Activated CD4-positive, alpha-beta T cell treated with anti-CD3 and anti-CD28 coated beads for 24 hours (primary cell): ENCODE measurements at places on chromosomes 3 and 15.
A peak's percentile ranks its signal among the peaks of the same experiment; 100 is the strongest.

DNA sequence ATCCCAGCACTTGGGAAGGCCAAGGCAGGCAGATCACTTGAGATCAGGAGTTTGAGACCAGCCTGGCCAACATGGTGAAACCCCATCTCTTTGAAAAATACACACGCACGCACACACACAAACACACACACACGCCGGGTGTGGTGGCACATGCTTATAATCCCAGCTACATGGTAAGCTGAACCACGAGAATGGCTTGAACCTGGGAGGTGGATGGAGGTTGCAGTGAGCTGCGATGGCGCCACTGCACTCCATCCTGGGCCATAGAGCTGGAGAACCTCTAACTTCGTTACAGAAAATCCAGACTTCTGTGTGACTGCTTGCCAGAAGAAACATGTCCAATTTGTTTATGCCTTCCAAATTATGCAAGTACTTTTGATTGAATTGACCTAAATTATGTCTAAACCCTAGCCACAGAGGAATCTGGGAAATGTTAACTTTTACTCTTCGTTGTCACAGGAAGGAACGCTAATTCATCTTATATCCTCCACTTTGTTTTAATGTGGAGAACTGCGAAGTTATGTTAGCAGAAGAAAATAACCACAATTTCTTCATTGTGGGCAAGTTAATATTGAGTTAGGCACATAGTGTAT, 21.7 kb downstream of the TRIM59 start:
- no peak for DNase-seq

DNA sequence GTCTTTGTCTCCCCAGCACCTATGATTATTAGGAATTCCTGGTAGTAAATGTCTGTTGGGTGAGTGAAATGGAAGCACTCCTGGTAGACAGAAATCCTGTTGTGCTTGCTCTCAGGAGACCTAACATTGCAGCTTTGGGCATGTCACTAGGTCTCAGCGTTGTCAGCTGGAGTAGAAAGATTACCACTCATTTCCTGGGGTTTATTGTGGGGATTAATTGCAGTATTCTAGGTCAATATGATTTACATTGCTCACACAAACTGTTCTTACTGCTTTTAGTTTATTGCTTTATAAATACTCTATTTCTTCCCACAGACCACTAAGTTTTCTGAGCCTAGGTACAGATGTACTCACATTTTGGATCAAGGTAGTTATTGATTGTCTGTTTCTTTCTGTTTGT, 5.1 kb downstream of the TSEN2 start:
- DNase-seq = no peak

GRCh38 chr3:197026481-197026866, 3.1 kb downstream of the MELTF start:
- no peak for DNase-seq

- DNase-seq = no peak
Observed at GRCh38 chr15:38247336-38247735, 5.3 kb upstream of the SPRED1 start.

GRCh38 chr3:48423241-48423882, 6.5 kb downstream of the PLXNB1 start:
- DNase-seq = no peak

DNA sequence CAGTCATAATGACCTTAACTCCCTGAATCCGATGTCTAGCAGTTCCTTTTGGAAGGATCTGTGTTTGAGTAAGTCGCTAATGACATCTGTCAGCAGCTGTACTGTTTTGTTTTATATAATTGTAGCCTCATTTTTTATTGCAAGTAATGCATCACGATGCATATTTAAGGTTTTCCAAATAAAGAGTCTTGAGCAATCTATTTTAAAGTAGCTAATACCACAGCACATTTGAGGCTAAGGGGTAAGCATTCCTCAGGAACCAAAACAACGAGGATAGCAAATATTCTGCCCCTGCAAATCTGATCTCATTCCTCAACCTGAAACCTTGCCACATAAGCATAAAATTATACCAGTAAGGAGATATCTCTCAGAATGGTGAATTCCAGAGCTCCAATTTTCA, 98.7 kb downstream of the TBC1D5 start:
- no peak for DNase-seq

- no peak for DNase-seq
Observed at GRCh38 chr3:190620886-190621608, 107.2 kb downstream of the IL1RAP start.

- DNase-seq = no peak
Observed at GRCh38 chr3:73719861-73720260, 95.1 kb upstream of the PDZRN3 start.

- DNase-seq = no peak
Observed at GRCh38 chr3:164460851-164461250, 617.4 kb downstream of the SI start.

GRCh38 chr3:141597931-141598330, 111.1 kb downstream of the RASA2 start:
- DNase-seq = no peak

- no peak for DNase-seq
Observed at GRCh38 chr3:73563896-73564582, 60.7 kb downstream of the PDZRN3 start.

- DNase-seq = no peak
Observed at GRCh38 chr3:113791381-113791780, 44.5 kb downstream of the ATP6V1A start.

DNA sequence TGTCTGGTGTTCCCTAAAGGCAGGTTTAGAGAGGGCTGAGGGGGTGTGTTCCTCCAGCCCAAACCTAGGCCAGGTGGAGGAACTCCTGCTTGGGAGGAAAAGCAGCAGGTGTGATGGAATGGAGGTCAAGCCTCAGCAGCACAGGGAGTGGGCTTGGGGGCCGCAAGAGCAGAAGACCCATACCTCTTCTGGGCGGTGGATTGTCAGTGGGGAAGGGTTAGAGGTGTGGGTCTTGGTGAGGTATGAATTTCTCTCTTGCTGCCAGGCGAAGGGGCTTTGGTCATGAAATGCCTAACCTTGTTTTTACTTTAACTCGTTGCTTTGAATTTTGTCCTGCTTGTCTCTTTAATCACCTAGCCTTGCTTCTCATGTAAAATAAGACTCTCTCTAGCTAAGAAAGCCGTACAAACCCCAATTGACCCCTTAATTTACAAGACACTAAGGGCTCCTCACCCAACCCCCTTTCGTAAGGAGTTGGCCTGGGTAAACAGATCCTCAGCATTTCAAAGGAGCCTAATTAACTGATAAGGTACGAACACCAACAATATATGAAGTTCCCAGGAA, 38.9 kb downstream of the DHX30 start:
- DNase-seq = no peak

GRCh38 chr3:88003115-88003755, 55.6 kb downstream of the CGGBP1 start:
- DNase-seq = peak; percentile 9

DNA sequence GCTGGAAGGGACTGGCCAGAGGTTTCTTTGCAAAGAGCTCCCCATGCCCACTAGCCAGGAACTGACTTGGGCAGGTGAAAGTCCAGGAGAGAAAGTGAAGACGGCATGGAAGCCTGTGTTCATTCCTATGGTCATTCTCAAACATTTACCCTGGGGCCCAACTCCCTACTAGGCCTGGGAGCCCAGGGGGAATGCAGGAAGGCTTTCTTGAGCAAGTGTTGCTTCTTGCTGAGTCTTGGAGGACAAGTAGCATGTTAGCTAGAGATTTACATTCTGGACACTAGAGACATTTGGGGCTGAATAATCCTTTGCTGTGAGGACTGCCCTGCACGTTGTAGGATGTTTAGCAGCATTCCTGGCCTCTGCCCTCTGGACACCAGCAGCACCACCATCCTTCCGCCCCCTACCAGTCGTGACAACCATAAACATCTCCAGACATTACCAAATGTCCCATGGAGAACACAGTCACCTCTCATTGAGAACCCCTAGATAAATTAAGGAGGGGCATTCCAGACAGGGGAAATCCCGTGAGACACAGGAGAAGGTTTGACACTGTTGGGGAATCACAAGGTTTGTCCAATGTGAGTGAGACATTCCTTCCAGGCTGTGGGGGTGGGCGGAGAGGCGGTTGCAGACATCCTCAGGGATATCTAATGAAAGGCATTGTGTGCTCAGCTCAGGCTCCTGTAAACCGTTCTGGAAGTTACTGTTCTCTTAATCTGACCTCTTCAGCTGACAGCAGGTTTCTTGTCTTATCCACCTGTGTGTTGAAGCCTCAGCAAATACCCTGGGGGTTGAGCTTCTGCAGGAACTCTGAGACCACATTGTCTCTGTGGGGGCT, 236.2 kb downstream of the TLE3 start:
- DNase-seq = no peak

- no peak for DNase-seq
Observed at GRCh38 chr15:69666921-69667811, 214.5 kb downstream of the RPLP1 start.

DNA sequence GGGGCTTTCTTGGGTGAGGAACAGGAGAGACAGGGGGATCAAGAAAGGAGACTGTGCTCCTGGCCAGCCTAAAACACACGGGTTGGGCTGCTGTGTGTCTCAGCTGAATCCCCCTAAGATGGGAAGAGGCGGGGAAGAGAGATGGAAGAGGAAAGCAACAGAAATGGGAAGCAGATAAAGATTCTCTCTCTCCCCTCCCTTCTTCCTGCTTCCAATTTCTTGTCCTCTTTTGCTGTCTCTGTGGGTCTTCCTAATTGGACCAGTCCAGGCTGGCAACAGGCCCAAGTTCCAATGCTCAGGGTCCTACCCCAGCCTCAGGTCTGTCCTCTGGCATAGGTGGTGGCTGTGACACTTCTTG, 7.1 kb downstream of the ISLR2 start:
- no peak for DNase-seq

DNA sequence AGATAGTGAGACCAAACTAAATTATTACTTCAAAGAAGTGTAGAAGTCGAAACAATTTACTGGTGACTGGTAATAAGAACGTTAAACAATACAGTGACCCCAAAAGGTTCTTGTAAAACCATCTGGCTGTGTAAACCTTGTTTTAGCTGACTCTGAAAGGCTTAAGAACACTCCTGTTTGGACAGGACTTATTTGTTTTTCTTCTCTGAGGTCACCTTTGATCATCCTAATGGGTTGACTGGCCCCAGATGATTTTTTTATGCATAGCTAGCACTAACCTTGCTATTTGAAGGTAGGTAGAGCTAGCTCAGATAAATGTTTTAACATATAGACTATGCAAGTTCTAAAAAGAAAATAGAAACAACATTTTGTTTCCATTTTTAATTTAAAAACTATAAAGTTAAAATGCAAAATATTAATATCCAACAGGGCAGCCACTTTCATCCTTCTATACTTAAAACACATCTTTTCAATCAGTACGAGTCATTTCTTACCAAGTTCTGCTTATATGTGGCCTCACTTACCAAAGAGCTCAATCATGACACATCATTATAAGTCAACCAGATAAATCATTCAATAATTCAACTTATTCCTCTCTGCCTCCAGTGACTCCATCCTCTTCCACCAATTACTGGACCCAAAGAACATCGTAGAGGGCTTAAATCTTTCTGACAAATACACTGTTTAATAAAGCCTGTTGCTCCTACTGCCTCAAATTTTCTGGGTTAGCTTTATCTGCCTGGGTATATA, 158.8 kb downstream of the SSR3 start:
- DNase-seq = no peak

GRCh38 chr15:32867313-32867626, 149.5 kb downstream of the GREM1 start:
- DNase-seq = no peak
